ENCODE measurements at places on chromosomes 2 and 18.

- DNase-seq = no peak
These were observed 69.8 kb downstream of the CYBRD1 start for GRCh38 chr2:171592036-171592555.

DNA sequence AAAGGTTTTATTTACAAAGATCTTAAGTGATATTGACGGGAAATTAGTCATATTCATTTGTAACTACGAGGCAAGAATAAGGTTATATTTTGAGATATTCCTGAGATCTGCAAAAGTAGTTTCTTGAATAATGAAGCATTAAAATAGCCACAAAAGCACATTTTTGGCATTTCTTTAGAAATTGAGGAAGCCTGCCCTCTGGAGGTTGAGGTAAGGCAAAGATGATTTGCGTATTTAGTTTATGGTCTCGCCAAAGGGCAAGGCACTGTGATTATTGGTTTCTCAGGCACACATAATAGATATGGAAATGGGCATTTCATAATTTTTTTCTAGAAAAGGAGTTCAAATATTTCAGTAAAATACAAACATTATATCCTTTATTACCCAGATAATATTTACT is 143.7 kb upstream of the RPRM start:
- no peak for DNase-seq

GRCh38 chr2:19743641-19744040 is 158.1 kb downstream of the TTC32 start:
- no peak for DNase-seq

DNA sequence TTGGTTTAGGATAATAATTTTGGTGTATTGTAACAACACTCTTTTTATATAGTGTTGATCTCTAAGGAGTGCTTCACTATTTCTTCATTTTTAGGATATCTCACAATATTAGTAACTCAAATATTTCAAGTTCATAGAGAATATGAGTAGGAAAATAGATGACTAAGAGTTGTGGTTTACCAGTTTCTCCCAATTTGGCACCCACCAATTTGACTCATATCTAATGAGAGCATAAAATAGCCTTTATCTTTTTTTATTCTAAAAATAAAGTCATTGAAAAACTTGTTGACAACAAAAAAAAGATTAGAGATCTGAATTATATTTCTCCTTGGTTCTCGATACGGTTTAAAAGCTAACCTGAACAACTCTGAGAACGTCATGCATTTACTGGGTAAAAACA is 204.0 kb downstream of the PARD3B start:
- no peak for DNase-seq

DNA sequence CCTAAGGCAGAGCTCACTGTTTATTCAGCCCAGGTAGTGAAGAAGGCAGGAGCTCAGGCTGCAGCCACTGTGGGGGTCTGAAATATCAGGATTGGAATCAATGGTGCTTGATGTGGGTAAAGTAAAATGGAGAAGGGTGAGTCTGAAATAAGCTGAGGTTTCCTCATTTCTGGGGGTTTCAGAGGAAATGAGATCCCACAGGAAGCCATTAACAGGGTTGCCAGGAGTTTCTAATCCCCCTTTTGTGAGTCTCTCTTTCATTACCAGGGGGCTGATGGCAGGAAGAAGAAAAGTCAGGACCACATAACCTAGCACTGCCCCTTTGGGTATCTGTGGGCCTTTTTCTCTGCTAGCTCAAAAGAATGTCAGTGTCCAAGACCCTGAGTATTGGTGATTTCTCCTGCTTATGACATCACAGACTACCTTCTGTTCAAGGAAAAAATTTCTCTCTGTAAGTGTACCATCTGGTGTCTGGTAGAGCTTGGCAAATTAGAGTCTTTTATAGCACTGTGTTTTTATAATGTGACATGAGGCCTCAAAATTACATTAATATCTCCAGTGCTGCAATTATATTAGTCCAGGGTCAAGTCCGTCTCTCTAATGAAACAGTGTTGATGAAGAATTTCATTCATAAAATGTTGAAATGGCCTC is 56.0 kb downstream of the LBH start:
- DNase-seq = no peak

GRCh38 chr2:19667536-19667949 is 234.2 kb downstream of the TTC32 start:
- no peak for DNase-seq

DNA sequence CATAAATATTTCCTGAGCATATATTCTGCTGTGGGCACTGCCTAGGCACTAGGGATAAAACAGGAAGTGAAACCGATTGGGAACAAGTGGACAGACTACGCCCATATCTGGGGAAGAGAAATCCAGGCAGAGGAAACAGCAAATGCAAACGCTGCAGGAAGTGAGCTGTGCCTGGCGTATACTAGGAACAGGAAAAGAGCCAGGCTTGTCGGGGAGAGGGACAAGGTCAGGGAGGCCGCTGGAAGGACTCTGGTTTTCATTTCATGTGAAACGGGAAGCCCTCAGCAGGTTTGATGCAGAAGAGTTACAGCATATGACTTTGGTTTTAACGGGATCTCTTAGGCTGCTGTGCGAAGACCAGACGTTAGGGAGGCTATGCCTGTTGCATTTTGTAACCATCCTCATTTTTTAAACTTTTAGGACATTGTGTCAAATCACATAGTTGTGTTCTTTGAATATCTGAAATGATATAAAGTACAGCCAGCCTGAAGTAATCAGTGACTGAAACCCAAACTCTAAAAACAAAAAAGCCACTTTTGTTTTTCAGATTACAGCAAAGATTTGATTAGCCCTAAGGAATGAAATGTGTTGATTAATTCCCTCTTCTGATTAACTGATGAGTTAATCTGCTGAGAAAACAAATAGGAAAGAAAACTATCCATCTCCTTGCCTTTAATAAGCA is 110.2 kb upstream of the PIEZO2 start:
- DNase-seq = no peak

DNA sequence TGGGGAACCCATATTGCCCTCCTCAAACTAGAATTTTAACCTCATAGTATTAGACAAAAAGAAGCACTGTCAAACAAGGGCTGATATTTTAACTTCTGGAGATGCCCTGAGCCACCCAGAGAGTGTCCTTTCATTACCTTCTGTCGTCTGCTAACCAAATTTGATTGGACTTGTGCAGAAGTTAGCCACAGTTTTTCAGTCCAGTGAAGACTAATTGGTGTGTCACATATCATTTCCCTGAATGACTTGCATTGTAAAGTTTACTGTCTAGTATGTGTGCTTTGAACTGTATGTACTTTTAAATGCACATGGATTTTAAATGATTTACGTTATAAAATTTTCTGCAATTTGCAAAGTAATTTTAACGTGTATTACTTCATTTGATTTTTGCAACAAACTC is 646.5 kb downstream of the SATB2 start:
- no peak for DNase-seq

DNA sequence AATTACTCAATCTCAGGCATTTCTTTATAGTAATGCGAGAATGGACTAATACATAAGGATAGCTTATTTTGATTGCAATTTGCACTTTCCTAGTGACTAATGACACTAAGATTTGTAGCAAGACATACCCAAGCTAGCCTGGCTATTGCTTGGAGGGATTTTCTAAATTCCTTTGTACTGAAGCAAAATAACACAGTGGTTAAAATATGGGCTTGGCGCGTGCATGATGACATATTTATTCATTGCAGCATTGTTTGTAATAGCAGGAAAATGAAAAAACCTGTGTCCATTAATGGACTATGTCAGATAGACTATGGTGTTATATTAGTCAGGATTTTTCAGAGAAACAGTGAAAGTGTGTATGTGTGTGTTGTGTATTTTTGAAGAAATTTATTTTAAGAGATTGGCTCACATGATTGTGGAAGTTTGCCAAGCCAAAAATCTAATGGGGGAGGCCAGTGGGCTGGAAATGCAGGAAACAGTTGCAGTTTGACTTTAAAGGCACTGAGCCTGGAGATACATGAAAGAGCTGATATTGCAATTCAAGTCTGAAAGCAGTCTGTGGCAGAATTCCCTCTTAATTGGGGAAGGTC is 16.7 kb upstream of the LAPTM4A start:
- no peak for DNase-seq

DNA sequence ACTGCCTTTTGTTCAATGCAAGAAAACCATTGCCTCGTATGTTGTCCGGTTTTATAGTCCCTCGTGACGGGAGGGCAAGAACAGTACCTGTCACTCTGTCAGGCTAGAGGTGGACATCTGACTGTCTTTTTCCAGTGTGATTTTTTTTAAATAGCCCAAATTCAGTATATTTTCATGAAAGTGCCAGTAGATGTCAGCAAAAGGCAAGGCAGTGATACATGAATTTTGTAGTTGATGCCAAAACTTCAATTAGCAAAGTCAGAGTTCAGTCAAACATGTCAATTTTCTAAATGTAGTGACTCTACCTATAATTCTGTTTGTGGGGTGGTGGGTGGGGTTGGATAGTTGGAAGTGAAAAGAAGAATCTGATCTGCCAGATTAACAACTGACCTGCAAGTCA is 296.0 kb upstream of the MC4R start:
- no peak for DNase-seq

- DNase-seq = no peak
These were observed 12.1 kb downstream of the LTBP1 start for GRCh38 chr2:32958821-32959220.

- DNase-seq = no peak
These were observed 8.8 kb downstream of the SIX2 start for GRCh38 chr2:45000341-45000901.

DNA sequence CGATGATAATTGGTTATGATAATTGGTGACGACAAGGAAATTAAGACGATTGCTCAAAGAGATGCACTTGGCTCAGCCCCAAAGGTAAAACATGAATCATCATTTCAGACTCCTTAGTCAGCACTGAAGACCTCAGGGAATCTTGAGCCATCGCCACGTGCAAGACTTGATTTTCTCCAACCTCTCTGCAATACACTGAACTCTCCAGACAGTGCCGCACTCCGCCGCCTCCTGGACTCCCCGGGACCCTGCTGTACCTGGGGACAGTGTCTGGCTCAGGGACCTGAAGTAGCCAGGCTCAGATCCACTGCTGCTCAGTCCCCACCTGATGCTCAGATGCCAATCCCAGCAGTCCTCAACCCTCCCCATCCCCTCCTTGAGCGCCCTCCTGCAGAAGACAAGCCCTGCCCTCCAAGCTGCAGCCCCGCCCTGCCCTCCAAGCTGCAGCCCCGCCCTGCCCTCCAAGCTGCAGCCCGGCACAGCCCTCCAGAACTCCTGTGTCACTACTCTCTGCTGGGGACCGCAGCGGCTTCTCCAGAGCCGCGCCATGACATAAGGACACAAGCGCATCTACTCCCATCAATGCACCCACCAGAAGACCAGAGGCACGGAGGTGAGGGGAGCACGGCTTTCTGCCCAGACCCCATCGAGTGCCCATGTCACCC is 1.1 kb downstream of the TMEM18 start:
- no peak for DNase-seq

- DNase-seq = no peak
These were observed 2.2 kb downstream of the EPHA4 start for GRCh38 chr2:221569871-221570270.

DNA sequence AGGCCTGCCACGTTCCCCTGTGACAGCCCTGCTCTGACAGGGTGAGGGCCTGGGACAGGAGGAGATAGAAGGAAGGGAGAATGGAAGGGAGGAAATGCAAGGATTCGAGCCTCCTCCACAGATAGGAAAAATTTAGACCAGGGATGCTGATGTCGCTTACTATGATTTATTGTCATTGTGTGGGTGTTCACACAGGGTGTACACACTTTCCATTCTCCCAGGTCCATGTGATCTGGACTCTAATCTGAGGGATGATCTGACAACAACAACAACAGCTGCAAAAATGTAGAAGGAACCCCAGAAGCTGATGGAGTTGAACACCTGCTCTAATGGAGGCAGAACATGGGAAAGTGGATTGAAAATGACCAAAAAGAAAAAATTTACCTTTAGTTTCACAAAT is 231.7 kb upstream of the TNP1 start:
- DNase-seq = no peak

GRCh38 chr2:121699421-121700333 is 37.0 kb downstream of the NIFK start:
- DNase-seq = no peak

DNA sequence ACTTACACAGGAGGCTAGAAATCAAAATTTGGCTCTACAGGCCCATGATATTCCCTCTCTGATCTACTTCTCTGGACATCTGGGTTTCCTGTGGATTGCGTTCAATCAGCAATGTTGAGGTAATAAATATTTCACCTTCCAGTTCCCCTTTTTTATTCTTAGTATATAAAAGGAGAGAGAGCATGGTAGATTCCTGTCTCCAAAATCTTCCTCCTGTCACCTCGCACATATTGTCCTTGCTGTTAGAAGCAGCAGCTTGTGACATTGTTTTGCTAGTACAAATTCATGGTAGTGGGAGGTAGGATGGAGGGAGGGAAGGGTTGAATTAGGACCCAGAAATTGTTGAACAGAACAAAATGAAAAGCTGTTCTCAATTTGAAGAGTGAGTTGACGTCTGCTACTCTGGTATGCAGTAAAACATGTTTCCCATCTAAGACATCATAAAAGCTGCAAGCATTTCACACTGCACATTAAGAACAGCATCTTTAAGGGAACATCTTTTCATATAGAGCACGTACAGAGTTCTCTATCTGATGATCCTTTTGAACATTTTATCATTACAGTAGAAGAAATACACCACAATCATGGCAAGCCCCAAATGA is 156.4 kb downstream of the RDH14 start:
- no peak for DNase-seq

DNA sequence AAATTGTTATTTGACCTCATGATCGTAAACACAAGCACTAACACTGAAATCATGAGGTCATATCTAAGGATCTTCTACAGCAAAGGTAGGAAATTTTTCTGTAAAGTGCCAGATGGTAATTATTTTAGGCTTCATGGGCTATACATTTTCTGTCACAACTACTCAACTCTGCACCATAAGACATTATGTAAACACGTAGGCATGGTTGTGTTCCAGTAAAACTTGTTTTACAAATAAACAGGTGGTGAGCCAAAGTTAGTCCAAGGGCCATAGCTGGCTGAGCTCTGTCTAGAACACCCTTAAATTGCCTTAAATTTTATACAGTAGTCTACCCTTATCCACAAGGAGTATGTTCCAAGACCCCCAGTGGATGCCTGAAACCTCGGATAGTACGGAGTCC is 147.3 kb upstream of the CYP1B1 start:
- DNase-seq = no peak

DNA sequence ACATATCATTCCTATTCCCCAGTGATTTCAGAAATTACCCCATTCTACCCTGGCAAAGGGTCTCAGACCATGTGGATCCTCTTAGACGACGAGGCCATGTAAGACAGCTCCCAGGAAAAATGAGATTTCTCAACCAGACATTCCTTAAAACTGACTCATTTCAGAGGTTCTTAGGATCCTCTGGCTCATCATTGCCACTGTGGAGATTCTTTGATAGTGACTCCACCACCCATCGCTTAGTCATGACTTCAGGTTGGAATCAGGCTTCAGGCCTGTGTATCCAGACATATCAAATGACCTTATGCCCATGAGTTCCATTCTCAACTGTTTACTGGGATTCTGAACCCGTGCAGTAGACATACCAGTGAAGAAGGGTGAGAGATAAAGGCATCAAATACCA is 245.6 kb upstream of the TCF4 start:
- DNase-seq = no peak

DNA sequence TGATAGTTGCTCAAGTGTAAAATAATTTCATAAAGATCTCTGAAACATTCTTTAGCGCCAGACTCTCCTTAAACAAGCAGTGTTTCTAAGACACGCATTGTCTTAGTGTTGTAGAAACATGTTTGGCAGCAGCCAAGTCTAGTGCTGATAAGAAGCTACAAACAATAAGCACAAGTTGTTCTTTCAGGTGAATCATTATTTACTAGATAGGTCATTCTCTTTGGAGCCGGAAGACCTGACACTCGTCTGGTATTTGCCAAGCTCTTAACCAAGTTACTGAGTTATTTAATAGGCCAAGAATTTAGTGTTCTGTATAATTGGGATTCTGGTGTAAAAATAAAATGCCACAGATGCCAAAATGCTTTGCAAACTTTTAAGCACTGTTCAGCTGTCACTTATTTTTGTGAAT is 852.1 kb downstream of the CPS1 start:
- no peak for DNase-seq
